T-helper 17 cell (primary cell): ENCODE measurements at places on chromosomes 1 and 21. TPM values are rescaled to one million over a fixed set of nuclear protein-coding genes. Genes with fewer than 3 reads are reported as not detected.

DNA sequence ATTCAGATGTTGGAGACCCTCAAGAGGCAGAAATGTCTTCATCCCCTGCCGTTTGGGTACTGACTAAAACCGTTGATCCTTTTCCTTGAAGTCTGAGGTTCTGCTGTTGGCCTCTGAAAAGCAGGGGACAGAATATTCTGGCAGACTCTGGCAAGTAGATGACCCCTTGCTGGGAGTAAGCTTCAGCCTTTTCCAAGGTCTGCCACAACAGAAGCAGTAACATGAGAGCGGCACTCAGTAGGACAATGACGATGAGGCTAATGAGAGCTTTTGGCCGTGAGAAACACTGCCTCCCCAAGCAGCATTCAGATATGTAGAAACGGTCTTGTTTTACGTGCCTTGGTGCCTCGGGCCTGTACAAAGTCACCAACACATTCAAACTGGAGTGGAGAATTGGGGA is 143.7 kb downstream of the ST6GALNAC5 start:
- no peaks in the 10 kb centered on the region for H3K36me3 ChIP-seq
- DNase-seq = no peak
- H3K27me3 ChIP-seq = peaks cover 16% of the 10 kb centered on the region
- no peak overlapping the region for H3K4me3 ChIP-seq
- H3K4me1 ChIP-seq = no peaks in the 10 kb centered on the region
- no peak overlapping the region for H3K27ac ChIP-seq

DNA sequence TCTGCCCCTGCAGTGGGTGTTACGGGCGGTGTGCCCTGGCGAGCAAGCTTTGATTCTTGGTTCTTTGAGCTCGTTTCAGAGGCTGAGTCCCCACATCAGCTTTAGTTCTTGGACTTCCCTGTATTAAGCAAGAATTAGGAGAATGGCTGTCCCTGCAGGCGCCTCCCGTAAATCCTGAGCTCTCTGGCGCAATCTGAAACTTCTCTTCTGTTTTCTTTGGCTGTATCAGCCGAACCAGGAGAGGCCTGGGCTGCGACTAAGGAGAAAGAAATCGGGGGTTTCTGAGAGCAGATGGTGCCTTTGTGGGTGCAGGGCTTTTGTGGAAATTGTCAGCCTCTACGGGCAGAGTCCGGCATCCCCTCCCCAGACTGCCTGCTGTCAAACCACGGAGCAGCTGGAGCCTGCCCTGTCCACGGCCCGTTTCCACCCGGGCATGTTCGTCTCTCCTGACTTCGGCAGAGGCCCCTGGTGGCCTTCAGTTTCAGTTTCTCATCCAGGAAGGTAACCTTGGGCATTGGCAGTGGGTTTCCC is 17.9 kb downstream of the CSTB start:
- no peaks in the 10 kb centered on the region for H3K4me1 ChIP-seq
- H3K4me3 ChIP-seq = no peak overlapping the region
- H3K36me3 ChIP-seq = peaks cover 2% of the 10 kb centered on the region

- no peak overlapping the region for H3K4me3 ChIP-seq
- peaks cover 26% of the 10 kb centered on the region for H3K4me1 ChIP-seq
- DNase-seq = peak; percentile 59
- H3K27ac ChIP-seq = peak overlapping the region; percentile 19
Measured at GRCh38 chr1:36342426-36343185, 19.2 kb upstream of the EVA1B start.

- H3K4me1 ChIP-seq = peaks cover 24% of the 10 kb centered on the region
- DNase-seq = peak; percentile 70
- peaks cover 3% of the 10 kb centered on the region for H3K36me3 ChIP-seq
- H3K4me3 ChIP-seq = peak overlapping the region; percentile 98
Measured at GRCh38 chr1:228486596-228487335, 416 bp upstream of the RNF187 start.

- H3K4me3 ChIP-seq = no peak overlapping the region
- H3K36me3 ChIP-seq = no peaks in the 10 kb centered on the region
- peak overlapping the region; percentile 59 for H3K27ac ChIP-seq
Measured at GRCh38 chr1:121538943-121539575, 354.3 kb downstream of the SRGAP2C start.

DNA sequence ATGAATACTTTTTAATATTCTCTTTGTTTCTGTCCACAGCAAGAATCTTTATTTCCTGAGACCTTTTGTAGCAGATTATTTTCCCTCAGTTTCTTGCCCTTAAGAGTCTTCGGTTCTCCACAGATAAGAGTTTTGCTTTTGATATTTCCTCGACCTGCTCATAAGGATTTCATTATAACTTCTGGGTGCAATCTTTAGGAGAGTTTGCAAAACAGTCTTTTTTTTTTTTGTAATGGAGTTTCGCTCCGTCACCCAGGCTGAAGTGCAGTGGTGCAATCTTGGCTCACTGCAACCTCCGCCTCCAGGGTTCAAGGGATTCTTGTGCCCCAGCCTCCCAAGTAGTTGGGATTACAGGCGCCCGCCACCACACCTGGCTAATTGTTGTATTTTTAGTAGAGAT is 10.1 kb upstream of the UBE4B start:
- H3K27me3 ChIP-seq = no peaks in the 10 kb centered on the region
- H3K4me3 ChIP-seq = no peak overlapping the region
- no peak overlapping the region for H3K27ac ChIP-seq
- DNase-seq = no peak
- no peaks in the 10 kb centered on the region for H3K4me1 ChIP-seq
- peaks cover 2% of the 10 kb centered on the region for H3K36me3 ChIP-seq

DNA sequence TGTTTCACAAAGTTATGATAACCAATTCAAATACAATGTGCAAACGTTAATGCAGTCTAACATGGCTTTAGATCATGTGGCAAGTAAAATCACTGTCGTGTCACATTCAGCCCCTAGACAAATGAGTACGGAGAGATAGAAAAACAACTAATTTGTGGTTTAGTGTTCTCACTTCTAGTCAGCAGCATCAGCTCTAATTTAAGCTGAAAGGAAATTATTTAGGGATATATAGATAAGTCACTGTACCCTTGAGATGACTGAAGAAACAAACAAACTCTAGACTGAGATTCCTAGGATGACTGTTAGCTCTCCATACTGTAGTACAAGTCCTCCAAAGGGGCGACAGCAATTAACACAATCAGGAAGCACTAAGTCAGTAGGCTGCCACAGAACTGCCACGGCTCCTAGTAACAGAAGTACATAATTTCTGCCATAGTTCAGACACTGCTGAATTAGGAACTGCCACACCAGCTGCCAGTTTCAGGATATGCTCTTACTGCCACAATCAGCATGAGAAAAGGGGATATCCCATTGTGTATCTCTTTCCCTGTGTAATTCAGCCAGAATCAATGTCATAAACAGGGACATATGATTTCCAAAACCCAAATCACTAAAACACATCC is 150.4 kb upstream of the NEGR1 start:
- no peaks in the 10 kb centered on the region for H3K4me1 ChIP-seq
- H3K36me3 ChIP-seq = no peaks in the 10 kb centered on the region
- no peak overlapping the region for H3K4me3 ChIP-seq
- H3K27me3 ChIP-seq = no peaks in the 10 kb centered on the region
- no peak for DNase-seq
- H3K27ac ChIP-seq = no peak overlapping the region

DNA sequence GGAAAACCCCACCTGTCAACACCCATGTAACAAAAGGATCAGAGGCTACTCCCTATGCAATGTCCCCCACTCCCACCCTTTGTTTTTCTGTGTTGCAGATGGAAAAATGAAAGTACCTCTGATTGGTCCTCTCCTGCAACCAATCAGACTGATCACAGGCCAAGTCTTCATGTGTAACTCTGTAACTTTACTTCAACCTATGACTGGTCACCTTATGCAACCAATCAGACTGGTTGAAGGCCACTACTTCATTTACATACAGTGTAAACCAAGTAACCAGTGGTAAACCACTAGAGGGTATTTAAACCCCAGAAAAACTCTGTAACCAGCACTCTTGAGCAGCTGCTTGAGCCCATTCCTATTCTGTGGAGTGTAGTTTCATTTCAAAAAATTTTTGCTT is 266.3 kb upstream of the OLFM3 start:
- no peaks in the 10 kb centered on the region for H3K36me3 ChIP-seq
- no peak overlapping the region for H3K27ac ChIP-seq
- no peaks in the 10 kb centered on the region for H3K4me1 ChIP-seq
- no peak overlapping the region for H3K4me3 ChIP-seq

- no peak for DNase-seq
- H3K27ac ChIP-seq = no peak overlapping the region
- no peak overlapping the region for H3K4me3 ChIP-seq
- no peaks in the 10 kb centered on the region for H3K4me1 ChIP-seq
- H3K27me3 ChIP-seq = peaks cover 18% of the 10 kb centered on the region
Measured at GRCh38 chr1:85135392-85135798, 65.4 kb downstream of the SYDE2 start.

GRCh38 chr21:44449473-44450363 is 5.6 kb upstream of the LRRC3 start:
- H3K27ac ChIP-seq = no peak overlapping the region
- peaks cover 16% of the 10 kb centered on the region for H3K27me3 ChIP-seq
- no peak overlapping the region for H3K4me3 ChIP-seq
- DNase-seq = no peak
- no peaks in the 10 kb centered on the region for H3K4me1 ChIP-seq
- no peaks in the 10 kb centered on the region for H3K36me3 ChIP-seq

GRCh38 chr1:33441088-33441745 is 10.3 kb upstream of the PHC2 start:
- H3K4me1 ChIP-seq = peaks cover 4% of the 10 kb centered on the region
- peaks cover 71% of the 10 kb centered on the region for H3K27me3 ChIP-seq
- peaks cover 6% of the 10 kb centered on the region for H3K36me3 ChIP-seq

DNA sequence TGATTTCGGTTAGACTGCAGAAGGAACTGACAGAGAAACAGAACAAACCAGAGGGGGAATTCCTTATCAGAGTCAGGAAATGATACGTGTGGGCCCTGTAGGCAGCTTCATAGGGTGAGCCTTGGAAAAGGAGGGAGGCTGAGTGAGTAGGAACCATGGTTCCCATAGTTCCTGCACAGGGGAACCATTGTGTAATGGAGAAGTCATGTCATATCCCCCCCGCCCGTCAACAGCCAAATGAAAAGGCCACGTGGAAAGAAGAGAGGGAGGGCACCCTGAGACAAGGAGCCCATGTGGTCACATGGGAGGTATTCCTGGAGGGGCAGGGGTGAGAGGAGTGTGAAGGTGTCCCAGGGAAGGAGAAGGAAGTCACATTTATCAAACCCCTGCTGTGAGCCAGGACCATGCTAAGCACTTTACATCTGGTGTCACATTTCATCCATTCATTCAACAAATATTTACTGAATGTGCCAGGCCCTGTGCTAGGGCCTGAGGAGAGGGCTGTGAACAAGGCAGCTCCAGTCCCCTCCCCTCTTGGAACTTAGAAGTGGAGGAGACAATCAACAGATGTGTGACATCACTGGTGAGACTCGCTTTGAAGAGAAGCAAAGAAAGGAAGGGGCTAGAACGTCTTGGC is 15.7 kb upstream of the FGR start:
- no peak for DNase-seq
- no peaks in the 10 kb centered on the region for H3K27me3 ChIP-seq
- no peaks in the 10 kb centered on the region for H3K36me3 ChIP-seq
- no peak overlapping the region for H3K4me3 ChIP-seq

ASPM gene
- 0.62 TPM for total RNA-seq

SUSD4 gene
- total RNA-seq = 8.8 TPM

SH2D1B gene
- total RNA-seq = 0.22 TPM
